ENCODE measurements at places on chromosomes 7 and 10. TPM values are rescaled to one million over a fixed set of nuclear protein-coding genes. Genes with fewer than 3 reads are reported as not detected.

GRCh38 chr10:4819067-4819466 is 6.9 kb upstream of the AKR1E2 start:
- DNase-seq: no peak

DNA sequence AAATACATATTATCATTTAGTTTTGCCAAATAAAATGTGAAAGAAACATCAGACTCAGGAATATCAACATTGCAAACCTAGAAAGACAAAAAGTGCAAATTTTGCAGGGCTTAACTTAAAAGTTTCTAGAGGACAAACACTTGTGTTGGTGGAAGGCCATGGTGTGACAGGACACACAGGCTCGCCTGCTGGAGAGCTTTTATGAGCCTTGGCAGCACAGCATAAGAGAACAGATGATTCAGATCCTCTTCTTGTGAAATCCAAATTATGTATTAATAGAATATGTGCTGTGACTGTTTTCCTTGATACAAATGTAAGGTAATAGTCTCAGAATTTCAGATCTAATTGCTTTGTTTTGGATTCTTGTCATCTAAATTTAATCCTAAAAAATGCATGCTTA is 72.9 kb upstream of the ABCB5 start:
- no peak for DNase-seq

GRCh38 chr7:122746948-122747347 is 44.2 kb upstream of the RNF148 start:
- no peak for DNase-seq

- no peak for DNase-seq
Measured at GRCh38 chr10:10515479-10516204, 502.0 kb upstream of the CELF2 start.

GRCh38 chr10:110275128-110275729 is 29.5 kb downstream of the SMNDC1 start:
- DNase-seq: no peak

GRCh38 chr10:107834706-107835105 is 670.2 kb upstream of the SORCS1 start:
- DNase-seq: no peak

- no peak for DNase-seq
Measured at GRCh38 chr7:48130658-48131108, 40.6 kb upstream of the ABCA13 start.

- DNase-seq: no peak
Measured at GRCh38 chr7:139700505-139701235, 77.1 kb downstream of the HIPK2 start.

DNA sequence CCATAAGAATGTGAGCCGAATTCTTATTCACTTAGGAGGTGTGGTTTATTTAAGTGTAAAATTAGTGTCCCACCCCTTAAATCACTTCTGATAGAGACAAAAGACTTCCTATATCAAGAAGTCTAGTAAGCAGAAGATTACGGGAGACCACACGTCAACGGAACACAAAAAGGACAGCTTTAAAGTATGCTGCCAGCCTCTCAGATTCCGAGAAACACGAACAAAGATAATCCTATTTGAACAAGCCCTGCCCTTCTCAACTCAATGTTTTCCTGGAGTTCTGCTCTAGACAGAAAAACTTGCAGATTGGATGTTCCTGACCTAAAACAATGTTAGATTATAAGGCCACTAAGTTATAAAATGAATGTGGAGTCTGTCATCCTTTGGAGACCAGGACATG is 4.9 kb upstream of the MCU start:
- DNase-seq: no peak

- no peak for DNase-seq
Measured at GRCh38 chr10:9869606-9870176, 1148.0 kb upstream of the CELF2 start.

DNA sequence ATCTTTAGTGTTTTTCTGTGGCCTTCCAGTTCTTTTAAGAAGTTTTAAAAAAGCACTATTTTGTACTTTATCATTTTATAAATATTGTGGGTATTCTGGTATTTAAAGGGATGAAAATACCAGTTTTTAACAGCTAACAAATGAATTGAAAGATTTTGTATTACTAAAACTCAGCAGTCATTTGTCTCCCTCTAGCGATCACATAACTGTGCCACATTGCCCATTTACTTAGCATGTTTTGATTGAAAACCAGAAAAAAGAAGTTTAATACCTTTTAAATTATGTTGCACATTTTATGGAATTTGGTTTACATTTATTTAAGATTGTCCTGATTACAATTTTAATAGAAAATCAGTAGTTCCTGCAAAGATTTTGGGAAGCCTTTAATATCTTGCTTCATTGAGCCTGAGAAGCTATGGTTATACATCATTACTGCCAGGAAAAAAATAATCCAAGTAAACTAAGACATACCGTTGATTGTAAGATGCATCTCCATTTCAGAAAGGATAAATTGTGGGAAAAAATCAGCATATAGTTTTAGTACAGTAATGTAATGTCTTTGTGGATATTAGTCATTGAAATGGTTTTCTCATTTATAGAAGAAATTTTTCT is 34.9 kb downstream of the TAX1BP1 start:
- peak; percentile 34 for DNase-seq

DNA sequence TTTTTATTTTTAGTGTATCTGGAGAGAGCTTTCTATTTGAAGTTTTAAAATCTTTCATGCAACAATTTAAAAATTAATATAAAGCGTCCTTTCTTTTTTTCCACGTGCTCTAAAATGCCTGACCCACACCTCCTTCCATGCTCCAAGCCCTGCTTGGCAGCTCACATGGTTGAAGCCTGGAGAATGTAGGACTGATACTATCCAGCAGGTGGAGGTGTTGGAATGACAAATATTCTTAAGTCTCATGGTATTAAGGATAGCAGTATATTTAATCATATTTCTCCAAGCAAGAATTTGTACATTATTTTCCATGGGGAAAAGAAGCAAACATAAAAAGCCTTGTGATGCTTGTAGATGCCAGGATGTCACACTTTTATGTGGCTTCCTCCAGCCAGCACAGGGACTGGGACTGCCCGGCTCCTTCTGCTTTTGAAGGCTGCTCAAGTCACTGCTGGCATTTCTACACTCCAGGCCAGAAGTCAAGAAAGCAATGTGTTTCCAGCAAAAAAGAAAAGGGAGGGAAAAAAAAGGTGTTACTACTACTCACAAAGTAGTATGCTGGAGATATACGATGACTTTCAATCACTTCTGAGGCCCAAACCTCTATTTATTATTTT is 49.7 kb downstream of the BZW2 start:
- peak; percentile 64 for DNase-seq

DNA sequence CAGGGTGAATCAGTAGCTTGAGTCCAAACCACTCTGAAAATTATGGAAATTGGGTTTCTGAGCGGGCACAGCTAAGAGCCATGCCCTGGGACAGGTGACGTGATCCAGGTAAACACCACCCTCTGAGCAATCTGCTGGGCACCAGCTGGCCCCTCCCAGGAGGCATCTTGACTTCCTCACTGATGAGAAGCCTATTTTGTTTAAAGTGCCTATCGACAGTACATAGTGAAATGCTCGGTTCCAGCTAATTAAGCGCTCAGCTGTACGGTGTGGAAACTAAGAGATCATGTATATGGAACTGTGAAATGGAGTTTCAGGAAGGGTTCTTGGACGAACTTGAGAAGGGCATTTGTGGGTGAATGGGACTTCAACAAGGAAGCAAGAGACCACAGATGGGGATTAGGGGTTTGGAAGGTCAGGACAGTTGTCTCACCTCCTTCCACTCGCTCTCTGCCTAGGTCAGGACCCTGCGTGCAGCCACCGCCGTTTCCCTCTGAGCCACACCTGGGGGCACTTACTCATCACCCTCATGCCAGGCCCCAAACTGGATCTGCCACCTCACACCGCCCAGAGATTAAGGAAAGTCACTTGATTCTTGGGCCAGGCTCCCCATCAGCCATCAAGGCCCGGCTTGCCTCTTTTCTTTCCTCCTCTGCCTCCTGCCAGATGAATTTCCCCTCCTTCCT is 3.2 kb downstream of the ITPRIP start:
- no peak for DNase-seq

GRCh38 chr10:43965033-43965917 is 316.6 kb upstream of the ZNF32 start:
- DNase-seq: no peak

Gene NPC1L1
- 0.09 TPM for total RNA-seq

Gene UCMA
- not detected for total RNA-seq

Gene ATP6V0E2
- total RNA-seq: 28.4 TPM

Gene CYP2C8
- total RNA-seq: not detected

Gene SPDYE16
- not detected for total RNA-seq

Gene FAM180A
- not detected for total RNA-seq

Gene SDK1
- 1.1 TPM for total RNA-seq

Gene BMPR1A
- 28.6 TPM for total RNA-seq

Gene WEE2
- not detected for total RNA-seq

Gene GIMAP1
- not detected for total RNA-seq

Gene CPVL
- 30.0 TPM for total RNA-seq

Gene CCAR1
- 82.3 TPM for total RNA-seq

Gene CYP2C19
- total RNA-seq: not detected

All from NCI-H460 (cell line).